ENCODE measurements at places on chromosomes 3 and 15. TPM values are rescaled to one million over a fixed set of nuclear protein-coding genes. Genes with fewer than 3 reads are reported as not detected.

The PLA2G4D gene
- total RNA-seq, result 0.33 TPM

DNA sequence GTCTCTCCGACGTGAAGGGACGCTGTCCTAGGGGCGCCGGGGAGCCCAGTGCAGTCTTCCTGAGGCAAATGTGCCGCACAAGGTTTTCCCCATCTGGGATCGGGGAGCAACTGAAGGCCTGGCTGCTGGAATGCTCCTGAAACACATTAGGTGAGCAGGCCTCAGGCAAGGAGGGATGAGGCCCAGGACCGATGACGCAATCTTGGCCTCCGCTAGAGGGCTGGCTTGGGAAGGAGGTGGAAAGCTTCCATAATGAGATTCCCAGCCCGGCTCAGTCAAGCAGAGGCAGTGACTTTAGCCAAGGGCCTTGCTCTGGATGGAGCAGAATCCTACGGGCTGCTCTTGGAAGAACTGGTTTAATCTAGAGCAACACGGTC, 50.8 kb downstream of the CPN2 start:
- 0 out of 2 replicates have a peak, but pooled peaks cover 2% of the 10 kb centered on the region for H3K4me1 ChIP-seq
- H3K36me3 ChIP-seq, result 0 out of 2 replicates have a peak, but pooled peaks cover under 1% of the 10 kb centered on the region
- H3K27me3 ChIP-seq, result no peaks in the 10 kb centered on the region
- H3K4me3 ChIP-seq, result no peak overlapping the region
- DNase-seq, result peak; percentile 91
- H3K27ac ChIP-seq, result no peak overlapping the region

GRCh38 chr3:108296239-108296638, at the start of gene HHLA2:
HHLA2 (plus strand) TSS chr3:108296548; CDS start chr3:108351814, 55,266 bp downstream.
- no peak within 1 kb of the TSS for H3K4me3 ChIP-seq
- H3K27me3 ChIP-seq, result no peaks in the 10 kb centered on the region
- H3K27ac ChIP-seq, result peak within 1 kb of the TSS; percentile 16
- no peak for DNase-seq
- no peaks in the 10 kb centered on the region for H3K36me3 ChIP-seq
- no peaks in the 10 kb centered on the region for H3K4me1 ChIP-seq

- H3K27ac ChIP-seq, result no peak overlapping the region
- DNase-seq, result no peak
- peaks cover 7% of the 10 kb centered on the region for H3K36me3 ChIP-seq
- H3K27me3 ChIP-seq, result peaks cover 7% of the 10 kb centered on the region
Measured at GRCh38 chr3:142958707-142959106, 4.8 kb downstream of the PAQR9 start.

GRCh38 chr15:44289259-44289790, 806 bp downstream of the GOLM2 start:
- no peak for DNase-seq
- no peaks in the 10 kb centered on the region for H3K27me3 ChIP-seq
- H3K4me1 ChIP-seq, result no peaks in the 10 kb centered on the region
- H3K4me3 ChIP-seq, result peak overlapping the region; percentile 93
- H3K27ac ChIP-seq, result no peak overlapping the region

- DNase-seq, result no peak
- H3K27ac ChIP-seq, result no peak overlapping the region
- H3K27me3 ChIP-seq, result no peaks in the 10 kb centered on the region
- no peak overlapping the region for H3K4me3 ChIP-seq
Measured at GRCh38 chr3:40307176-40307575, 2.3 kb upstream of the EIF1B start.

The FBXW12 gene
- 0.59 TPM for total RNA-seq

- H3K4me3 ChIP-seq, result no peak overlapping the region
- no peak for DNase-seq
- no peak overlapping the region for H3K27ac ChIP-seq
- no peaks in the 10 kb centered on the region for H3K27me3 ChIP-seq
- peaks cover 10% of the 10 kb centered on the region for H3K36me3 ChIP-seq
Measured at GRCh38 chr15:68299436-68299835, 21.9 kb downstream of the FEM1B start.

Data from H9 (cell line).